ENCODE measurements at places on chromosomes 1 and 21.
A peak's percentile ranks its signal among the peaks of the same experiment; 100 is the strongest.

DNA sequence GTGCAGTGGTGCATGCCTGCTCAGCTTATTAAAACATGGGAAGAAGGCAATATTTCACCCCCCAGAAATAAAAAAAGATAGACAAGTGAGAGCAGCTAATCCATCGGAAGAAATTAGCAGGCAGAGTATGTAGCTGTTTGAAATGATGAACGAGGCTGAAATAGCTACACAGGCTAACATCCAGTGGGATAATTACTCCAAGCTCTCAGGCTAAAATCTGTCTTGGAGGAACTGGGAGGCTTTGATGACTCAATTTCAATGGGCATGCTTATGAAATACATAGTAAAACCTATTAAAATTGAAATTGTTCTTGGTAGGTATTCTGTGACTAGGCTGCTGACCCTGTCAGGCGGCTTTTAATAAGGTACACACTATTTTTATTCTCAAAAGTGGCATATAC, 84.1 kb upstream of the RRP15 start:
- no peak for DNase-seq

GRCh38 chr1:28296401-28297261, 32.2 kb upstream of the MED18 start:
- no peak for DNase-seq

DNA sequence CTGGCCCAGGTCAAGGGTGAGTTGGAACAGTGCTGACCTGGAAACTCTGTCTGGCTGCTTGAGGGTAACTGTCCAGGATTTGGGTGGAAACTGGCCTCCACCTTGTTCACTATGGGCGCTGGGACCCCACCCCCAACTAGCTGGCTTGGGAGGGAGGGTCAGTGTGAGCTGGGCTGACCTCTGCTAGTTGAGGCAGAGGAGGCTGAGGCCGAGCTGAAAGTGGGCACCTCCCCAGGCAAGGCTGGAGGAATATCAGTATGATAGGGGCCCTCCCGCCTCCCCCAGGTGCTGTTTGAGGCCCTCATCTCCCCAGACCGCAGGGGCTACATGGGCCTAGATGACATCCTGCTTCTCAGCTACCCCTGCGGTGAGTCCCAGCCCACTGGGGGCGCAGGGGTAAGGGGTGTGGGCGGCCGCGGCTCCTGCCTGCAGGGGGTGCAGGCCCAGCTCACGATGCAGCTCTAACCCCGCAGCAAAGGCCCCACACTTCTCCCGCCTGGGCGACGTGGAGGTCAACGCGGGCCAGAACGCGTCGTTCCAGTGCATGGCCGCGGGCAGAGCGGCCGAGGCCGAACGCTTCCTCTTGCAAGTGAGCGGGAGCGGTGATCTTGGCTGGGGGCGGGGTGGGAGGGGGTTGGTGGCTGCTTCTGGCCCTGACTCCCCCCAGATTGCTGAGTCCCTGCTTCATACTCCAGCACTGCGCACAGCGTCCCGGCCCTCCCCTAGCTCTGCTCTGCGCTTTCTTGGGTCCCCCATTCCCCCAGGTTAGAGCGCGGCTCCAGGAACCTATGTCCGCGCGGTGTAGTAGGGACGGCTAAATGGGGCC, 22.9 kb downstream of the PTPRU start:
- no peak for DNase-seq

- no peak for DNase-seq
These were observed 90.3 kb upstream of the BMP8A start for GRCh38 chr1:39401106-39401505.

DNA sequence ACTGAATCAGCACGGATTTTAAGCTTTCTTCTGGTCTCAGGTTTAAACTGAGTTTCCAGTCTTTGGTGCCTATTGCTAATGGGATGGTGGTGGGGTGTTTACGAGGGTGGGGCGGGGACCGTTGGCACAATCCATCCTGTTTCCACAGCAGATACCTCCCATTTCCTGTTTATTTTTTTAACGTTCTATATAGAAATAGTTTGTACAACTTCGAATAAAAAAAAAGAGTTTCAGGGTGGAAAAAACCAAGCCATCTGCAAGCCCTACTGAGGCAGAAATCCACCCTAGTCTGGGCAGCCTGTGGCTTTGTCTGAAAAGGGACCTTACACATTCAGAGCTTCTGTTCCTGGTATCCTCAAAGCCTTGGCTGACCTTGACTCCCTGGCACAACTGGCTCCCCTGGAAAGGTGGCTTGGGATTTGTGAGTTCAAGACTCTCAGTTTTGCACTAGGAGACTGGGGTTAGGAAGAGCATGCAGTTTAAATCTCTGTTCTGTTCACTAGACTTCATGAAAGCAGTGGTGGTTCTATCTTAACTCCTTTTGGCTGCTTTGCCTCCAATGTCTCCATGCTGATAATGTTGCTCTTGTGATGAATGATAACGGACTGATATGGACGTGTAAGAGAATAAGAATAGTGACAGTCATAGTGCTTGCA, 46.7 kb downstream of the VANGL2 start:
- no peak for DNase-seq

- no peak for DNase-seq
These were observed 13.5 kb downstream of the VANGL1 start for GRCh38 chr1:115655306-115655663.

DNA sequence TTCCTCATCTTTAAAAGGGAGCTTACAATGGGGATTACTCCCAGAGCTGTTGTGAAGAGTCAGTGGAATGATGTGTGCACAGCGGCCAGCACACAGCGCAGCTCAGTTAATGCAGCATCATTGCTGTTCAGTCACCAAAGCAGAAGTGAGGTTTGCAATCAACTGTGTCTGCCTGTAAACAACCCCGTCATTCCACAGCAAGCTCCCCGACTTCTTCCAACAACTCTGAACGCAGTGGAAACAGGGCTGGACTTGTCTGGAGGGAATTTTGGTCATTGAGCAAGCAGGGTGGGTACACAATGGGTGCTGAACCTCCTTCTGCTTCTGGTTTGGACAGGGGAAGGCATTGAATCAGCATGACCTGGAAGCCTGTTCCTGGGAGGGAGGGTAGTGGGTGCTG, 347.4 kb downstream of the PTPRU start:
- DNase-seq: no peak

GRCh38 chr1:150151291-150152181, 1.8 kb downstream of the PLEKHO1 start:
- DNase-seq: peak; percentile 71

DNA sequence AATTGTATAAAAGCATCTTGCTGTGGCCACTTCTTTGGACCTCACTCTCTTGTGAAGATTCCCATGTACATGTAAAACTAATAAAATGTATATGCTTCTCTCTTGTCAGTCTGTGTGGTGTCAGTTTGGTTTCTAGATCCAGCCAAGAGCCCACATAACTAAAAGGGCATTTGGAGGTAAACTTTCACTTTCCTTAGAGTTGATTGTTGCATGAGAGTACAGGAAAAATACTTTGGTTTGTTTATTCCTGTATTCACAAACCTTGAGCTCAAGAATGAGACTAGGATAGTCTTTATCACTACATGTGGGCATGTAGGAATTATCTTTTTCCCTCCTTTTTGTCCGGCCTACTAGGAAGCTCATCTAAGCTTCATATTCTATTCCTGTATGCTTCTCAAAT, 50.9 kb downstream of the KCTD3 start:
- no peak for DNase-seq

All from activated T-cell treated with anti-CD3 and anti-CD28 coated beads, Interleukin-2, amount 50 U/mL, for 24 hours (primary cell).